ENCODE measurements at places on chromosomes 6 and 20.

DNA sequence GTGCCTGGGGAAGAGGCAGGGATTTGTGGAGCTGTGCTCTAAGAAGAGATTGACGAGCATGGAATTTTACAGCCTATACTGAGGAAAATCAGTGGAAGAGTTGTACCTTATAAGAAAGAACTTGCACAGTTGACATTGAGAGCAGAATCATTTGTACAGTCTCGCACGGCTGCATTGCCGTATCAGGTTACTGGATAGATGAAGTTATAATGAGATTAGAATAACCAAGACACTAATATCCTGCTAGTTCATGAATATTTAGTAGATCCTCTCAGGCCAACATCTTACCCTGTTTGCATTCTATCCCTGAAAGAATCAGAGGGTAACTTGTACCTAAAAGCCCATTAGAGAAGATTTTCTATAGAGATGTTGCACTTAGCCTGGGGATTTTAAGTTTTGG, 447.1 kb downstream of the PREX1 start:
- DNase-seq = no peak
- H3K27ac ChIP-seq = no peak overlapping the region

- DNase-seq = peak; percentile 52
- H3K27me3 ChIP-seq = peaks cover 5% of the 10 kb centered on the region
- peaks cover 22% of the 10 kb centered on the region for H3K4me1 ChIP-seq
These were observed 381 bp upstream of the PEX7 start for GRCh38 chr6:136822046-136822375.

GRCh38 chr6:1586256-1586655, 23.5 kb upstream of the FOXC1 start:
- no peak overlapping the region for H3K27ac ChIP-seq
- no peaks in the 10 kb centered on the region for H3K4me1 ChIP-seq
- peaks cover 17% of the 10 kb centered on the region for H3K27me3 ChIP-seq
- DNase-seq = no peak
- H3K36me3 ChIP-seq = no peaks in the 10 kb centered on the region
- H3K4me3 ChIP-seq = no peak overlapping the region

- DNase-seq = no peak
- H3K27ac ChIP-seq = peak overlapping the region; percentile 69
- H3K4me1 ChIP-seq = peaks cover 1% of the 10 kb centered on the region
- no peak overlapping the region for H3K4me3 ChIP-seq
- peaks cover 14% of the 10 kb centered on the region for H3K36me3 ChIP-seq
These were observed 34.9 kb downstream of the PYGB start for GRCh38 chr20:25282796-25283195.

DNA sequence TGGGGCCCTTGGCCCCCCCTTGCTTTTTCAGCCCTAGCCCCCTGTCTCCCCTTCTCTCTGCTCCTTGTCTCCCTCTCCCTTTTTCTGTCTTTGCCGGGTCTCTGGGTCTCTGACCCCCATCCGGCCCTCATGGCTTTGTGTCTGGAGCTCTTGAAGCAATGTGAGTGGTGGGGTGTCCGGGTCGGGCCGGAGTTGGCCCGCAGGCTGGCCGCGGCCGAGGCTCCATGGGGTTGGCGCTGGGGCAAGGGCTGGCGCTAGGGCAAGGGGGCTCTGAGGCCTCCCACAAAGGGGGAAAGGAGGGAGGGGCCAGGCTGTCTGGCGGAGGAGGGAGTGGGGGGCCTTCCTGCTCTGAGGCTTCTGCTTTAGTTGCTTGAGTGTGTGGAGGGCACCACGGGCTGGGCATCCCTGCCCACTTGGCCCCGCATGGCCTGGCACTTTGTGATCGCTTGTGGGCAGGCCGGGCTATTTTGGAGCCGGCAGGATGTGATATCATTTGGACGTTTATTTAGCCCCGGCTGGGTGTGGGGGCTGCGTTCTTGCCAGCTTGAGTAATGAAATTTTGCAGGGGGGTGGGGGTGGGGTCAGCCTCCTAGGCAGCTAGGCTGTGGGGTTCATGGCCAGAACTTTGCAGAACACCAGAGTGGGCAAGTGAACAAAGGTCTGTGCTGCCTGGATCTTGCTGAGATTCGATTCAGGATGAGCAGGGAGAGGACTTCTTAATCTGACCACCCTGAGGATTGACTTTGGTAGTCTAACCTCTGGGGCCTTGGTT, 78.7 kb upstream of the MYL9 start:
- H3K4me3 ChIP-seq = peak overlapping the region; percentile 83
- H3K36me3 ChIP-seq = no peaks in the 10 kb centered on the region
- peak overlapping the region; percentile 77 for H3K27ac ChIP-seq
- H3K4me1 ChIP-seq = peaks cover 62% of the 10 kb centered on the region

DNA sequence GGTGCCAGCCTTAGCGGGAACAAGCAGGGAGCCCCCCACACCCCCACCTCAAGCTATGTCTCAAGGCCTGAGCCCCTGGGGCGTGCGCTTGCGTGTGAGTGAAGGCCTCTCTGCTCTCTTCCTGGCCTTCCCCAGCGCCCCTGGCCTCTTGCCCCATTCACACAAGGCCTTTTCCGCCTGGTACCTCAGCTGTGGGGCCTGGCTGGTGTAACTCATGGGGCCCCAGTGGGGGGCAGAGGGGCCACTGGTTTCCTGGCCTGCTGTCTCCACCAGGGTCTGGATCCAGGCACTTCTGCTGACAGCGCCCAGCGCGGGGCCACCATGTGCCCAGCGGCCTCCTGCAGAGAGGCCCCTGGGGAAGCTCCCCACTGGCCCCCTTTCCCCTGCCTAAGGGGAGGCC, 34.7 kb downstream of the GNAS-AS1 start:
- no peak for DNase-seq
- H3K4me3 ChIP-seq = no peak overlapping the region
- peaks cover 13% of the 10 kb centered on the region for H3K36me3 ChIP-seq
- peaks cover 24% of the 10 kb centered on the region for H3K4me1 ChIP-seq

DNA sequence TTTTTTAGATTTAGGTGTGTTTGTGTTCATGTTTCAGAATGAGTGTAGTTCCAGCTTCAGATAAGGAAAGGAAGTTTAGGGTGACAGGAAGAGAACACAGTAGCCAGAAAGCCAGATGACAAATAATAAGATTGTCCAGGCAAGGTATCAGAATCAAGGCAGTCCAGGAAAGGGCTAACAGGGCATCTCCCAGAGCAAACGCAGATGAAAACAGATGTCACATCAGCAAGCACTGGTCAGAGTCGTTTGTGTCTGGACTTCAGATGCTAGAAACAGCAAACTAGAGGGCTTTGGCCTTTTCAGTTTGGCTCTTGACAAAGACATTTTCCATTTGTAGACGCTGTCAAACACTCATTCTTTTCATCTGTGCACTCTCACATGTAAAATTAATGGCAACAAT, 65.5 kb downstream of the VIP start:
- no peaks in the 10 kb centered on the region for H3K27me3 ChIP-seq
- no peaks in the 10 kb centered on the region for H3K4me1 ChIP-seq
- H3K4me3 ChIP-seq = no peak overlapping the region
- H3K36me3 ChIP-seq = no peaks in the 10 kb centered on the region

DNA sequence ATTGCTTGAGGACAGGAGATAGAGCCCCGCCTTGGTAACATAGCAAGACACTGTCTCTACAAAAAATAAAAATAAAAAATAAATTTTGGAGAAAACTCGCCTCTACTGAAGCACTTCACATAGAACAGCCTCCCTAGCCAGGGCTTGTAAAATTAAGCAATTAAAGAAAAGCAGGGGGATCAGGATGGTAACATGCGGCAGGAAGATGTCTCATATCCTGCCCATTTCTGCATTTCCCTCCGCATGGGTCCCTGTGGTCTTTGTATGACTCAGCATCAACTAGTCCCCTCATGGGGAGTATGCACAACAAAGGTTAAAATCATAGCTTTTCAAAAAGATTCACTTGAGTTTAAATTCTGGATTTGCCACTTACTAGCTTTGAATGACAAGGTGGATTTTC, 379.0 kb downstream of the EPHA7 start:
- no peak overlapping the region for H3K27ac ChIP-seq
- no peaks in the 10 kb centered on the region for H3K36me3 ChIP-seq
- no peaks in the 10 kb centered on the region for H3K27me3 ChIP-seq

- no peaks in the 10 kb centered on the region for H3K27me3 ChIP-seq
- H3K4me1 ChIP-seq = peaks cover 2% of the 10 kb centered on the region
- peak; percentile 85 for DNase-seq
- peaks cover 3% of the 10 kb centered on the region for H3K36me3 ChIP-seq
- H3K4me3 ChIP-seq = no peak overlapping the region
These were observed 45.8 kb downstream of the FOXP4 start for GRCh38 chr6:41591859-41592502.

GRCh38 chr6:86380571-86381125, 556.7 kb upstream of the HTR1E start:
- H3K27ac ChIP-seq = no peak overlapping the region
- no peak overlapping the region for H3K4me3 ChIP-seq
- H3K4me1 ChIP-seq = no peaks in the 10 kb centered on the region
- no peaks in the 10 kb centered on the region for H3K27me3 ChIP-seq

DNA sequence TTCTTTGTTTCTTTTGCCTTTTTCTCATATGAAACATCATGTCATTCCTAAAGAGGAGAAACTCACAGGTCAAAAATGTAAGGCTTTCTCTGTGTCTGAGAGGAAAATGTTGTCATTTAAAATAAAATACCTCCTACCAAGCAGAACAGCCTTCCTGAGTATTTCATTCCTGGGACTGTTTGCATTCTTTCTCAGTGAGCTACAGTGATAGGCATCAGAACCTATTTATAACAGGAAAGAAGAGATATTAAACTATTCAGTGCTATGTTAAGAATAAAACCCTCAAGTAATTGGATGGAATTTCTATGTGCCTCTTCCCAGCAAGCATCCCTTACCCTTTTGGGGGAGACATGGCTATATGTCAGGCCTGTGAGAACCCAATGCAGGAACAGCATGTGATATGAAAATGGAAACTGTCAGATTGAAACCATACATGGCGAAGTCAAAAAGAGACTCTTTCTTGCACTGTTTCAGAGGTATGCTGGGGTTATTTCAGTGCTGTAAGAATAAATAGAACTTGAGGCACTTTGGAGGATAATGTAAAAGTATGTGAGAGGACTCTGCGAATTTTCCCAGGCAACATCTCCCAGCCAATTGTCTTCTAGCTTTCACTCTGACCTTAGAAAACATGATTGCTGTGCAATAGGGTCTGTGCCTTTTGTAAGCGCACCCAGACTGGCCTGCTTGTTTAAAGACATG, 133.8 kb upstream of the CCN2 start:
- H3K4me3 ChIP-seq = no peak overlapping the region
- no peaks in the 10 kb centered on the region for H3K36me3 ChIP-seq
- H3K27ac ChIP-seq = no peak overlapping the region
- DNase-seq = no peak

- DNase-seq = no peak
- H3K36me3 ChIP-seq = no peaks in the 10 kb centered on the region
- no peak overlapping the region for H3K27ac ChIP-seq
- no peak overlapping the region for H3K4me3 ChIP-seq
These were observed 141.8 kb downstream of the TMEM200A start for GRCh38 chr6:130507666-130508028.

GRCh38 chr20:57530327-57530981, 5.5 kb upstream of the CTCFL start:
- DNase-seq = no peak
- H3K4me3 ChIP-seq = no peak overlapping the region
- peaks cover 12% of the 10 kb centered on the region for H3K27me3 ChIP-seq
- H3K4me1 ChIP-seq = no peaks in the 10 kb centered on the region
- no peak overlapping the region for H3K27ac ChIP-seq
- no peaks in the 10 kb centered on the region for H3K36me3 ChIP-seq

DNA sequence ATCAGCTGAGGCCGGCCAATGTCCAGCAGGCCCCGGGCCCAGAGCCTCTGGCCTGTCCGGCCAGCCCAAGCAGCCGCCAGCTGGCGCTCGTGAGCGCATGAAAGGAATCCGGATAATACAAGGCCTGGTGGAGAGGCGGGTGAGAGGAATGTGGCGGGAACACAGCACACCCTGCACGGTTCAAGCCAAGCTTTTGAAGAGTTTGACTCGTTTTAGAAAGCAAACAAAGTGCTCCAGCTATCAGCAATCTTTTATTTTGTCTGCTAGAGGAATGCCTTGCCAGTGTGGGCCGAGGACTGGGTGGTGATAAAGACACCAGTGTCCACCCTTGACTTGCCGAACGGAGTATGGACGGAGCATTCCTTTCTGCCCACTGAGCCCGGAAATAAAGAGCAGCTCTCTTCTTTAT, 9.3 kb upstream of the NEDD9 start:
- H3K4me3 ChIP-seq = no peak overlapping the region
- peaks cover 19% of the 10 kb centered on the region for H3K4me1 ChIP-seq
- H3K27ac ChIP-seq = no peak overlapping the region
- H3K27me3 ChIP-seq = no peaks in the 10 kb centered on the region

DNA sequence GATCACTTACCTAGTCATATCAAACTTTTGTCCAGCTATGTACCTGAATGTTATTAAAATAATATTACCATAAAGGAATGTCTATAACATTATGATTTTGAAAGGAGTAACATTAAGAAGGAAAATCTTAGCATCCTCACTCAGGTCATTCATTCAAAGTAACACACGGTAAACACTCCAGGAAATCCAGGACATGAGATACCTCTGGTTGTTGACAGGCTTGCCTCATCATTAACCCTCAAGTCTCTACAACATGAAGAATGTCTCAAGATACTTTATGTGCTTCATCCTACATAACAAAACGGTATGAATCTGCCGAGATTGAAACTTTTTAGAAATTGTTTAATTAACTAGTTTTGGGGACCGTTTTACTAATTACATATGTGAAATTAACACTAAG, 690 bp upstream of the FILIP1 start:
- peaks cover 9% of the 10 kb centered on the region for H3K4me1 ChIP-seq
- DNase-seq = no peak
- no peaks in the 10 kb centered on the region for H3K36me3 ChIP-seq
- peaks cover 34% of the 10 kb centered on the region for H3K27me3 ChIP-seq

DNA sequence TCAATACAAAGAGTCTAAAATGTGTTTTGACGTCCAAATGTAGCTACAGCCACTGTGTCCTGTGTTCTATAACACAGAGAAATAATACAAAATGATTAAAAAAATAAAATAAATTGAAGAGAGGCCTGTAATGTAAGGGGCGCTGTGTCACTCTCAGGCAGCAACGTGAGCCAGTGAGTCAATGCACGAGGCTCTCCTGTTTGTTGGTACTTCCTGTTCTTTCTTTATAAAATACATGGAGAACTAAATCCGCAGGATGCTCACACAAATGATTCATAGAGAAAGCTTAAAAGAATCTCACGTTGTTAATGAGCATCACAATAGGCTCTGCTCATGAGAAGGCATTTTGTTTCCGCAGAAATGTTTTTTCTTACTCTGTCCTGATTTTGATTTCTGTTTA, 635.0 kb upstream of the AGPAT4 start:
- DNase-seq = no peak
- no peaks in the 10 kb centered on the region for H3K27me3 ChIP-seq
- no peaks in the 10 kb centered on the region for H3K4me1 ChIP-seq
- no peak overlapping the region for H3K27ac ChIP-seq

DNA sequence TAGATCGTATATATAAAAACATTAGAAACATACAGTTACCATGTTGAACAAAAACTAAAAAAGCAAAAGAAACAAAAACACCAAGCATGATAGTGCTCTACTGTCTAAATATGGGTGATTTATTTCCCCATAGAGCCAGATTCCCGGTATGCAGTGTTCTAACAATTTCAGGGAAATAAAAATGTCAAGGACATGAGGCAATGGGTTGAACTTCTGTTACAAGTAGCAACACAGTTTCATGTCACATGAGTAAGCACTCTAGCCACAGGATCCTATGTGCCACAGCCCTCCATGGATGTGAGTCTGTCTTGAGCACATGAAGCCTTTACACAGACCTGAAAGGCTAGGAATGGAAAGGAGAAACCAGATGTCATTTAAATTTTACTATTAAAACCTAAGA, 96.0 kb downstream of the MAP3K5 start:
- peaks cover 17% of the 10 kb centered on the region for H3K4me1 ChIP-seq
- H3K27ac ChIP-seq = no peak overlapping the region
- H3K27me3 ChIP-seq = no peaks in the 10 kb centered on the region
- DNase-seq = no peak
- no peak overlapping the region for H3K4me3 ChIP-seq
- H3K36me3 ChIP-seq = peaks cover 3% of the 10 kb centered on the region

GRCh38 chr6:83132121-83132520, 60.9 kb downstream of the PGM3 start:
- H3K36me3 ChIP-seq = peaks cover 6% of the 10 kb centered on the region
- no peaks in the 10 kb centered on the region for H3K27me3 ChIP-seq
- no peak overlapping the region for H3K27ac ChIP-seq
